ENCODE measurements at places on chromosomes 4 and X.
A peak's percentile ranks its signal among the peaks of the same experiment; 100 is the strongest.

- DNase-seq: no peak
Measured at GRCh38 chr4:37798616-37799015, 27.9 kb upstream of the PGM2 start.

GRCh38 chr4:7573576-7574091 lies 138.9 kb upstream of the PSAPL1 start:
- no peak for DNase-seq

- DNase-seq: no peak
Measured at GRCh38 chr4:41701983-41702382, 46.5 kb downstream of the PHOX2B start.

- no peak for DNase-seq
Measured at GRCh38 chr4:52231526-52231925, 180.4 kb downstream of the SPATA18 start.

GRCh38 chrX:14125462-14125861 lies 95.8 kb upstream of the GEMIN8 start:
- no peak for DNase-seq

DNA sequence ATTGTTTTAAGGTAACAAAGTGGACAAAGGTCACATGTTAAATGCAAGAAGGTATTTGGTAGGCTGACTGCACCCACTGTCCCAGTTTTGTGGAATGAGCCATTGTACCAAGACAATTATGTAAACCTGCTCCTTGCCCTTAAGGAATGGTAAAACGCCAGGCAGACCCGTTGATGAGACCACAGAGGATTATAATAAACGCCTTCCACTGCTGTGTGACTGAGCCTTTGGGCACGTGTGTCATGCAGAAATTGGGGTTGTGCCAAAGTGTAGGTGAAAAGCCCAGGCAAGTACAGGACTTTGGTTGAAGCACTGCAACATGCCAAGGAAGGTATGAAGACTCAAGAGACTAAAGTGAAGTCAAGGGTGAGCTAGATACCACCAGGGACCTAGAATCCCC lies 59.7 kb downstream of the LRRC66 start:
- DNase-seq: no peak

DNA sequence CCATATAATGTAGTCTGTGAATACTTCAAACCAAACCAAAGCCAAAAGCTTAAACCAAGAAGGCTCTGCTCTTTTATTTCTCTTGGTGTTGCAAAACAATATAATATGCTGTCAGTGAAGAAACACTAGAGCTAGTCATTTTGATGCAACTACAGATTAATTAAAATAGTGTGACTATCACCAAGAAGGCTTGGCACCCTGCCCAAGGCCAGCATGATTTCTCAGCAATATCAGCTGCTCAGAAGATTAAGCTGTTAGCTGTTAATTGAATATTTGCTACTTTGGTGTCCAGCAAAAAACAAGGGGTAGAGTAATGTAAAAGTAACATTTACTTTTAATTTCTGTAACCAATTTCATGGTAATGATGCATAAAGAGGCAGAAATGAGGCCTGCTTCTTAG lies 104.9 kb upstream of the PRPS2 start:
- no peak for DNase-seq

- DNase-seq: peak; percentile 4
Measured at GRCh38 chrX:65985922-65986588, 53.8 kb downstream of the VSIG4 start.

DNA sequence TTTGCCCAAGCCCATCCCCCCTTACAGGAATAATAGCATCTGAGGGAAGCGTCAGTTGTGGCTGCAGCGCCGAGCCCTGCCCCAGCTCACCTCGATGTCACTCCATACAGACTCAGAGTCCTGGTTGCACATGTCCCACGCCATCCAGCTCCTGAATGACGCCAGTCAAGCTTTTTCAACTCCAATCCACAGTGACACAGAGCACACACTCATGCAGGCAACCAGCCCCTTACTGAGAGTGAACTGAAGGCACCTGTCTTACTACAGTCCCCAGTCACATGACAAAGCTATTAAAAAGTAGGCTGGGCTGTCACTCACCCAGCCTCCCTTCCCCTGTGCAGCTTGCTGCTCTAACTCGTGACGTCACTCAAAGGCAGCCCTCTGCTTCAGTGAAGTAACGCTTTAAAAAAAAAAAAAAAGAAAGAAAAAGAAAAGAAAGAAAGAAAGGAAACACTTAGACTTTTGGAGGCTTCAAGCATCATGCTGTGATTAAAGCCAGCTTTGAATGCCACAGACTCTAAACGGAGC lies at the start of gene PPARGC1A:
TSS of gene PPARGC1A (minus strand) at position 234 of the 528 bp plus-strand sequence. CDS start at position 144, 90 bp downstream.
- DNase-seq: no peak
